Amniotic stem cell (primary cell): ENCODE measurements at places on chromosomes 1 and 21.

GRCh38 chr1:234579967-234580366, 30.0 kb downstream of the IRF2BP2 start:
- no peak for DNase-seq

DNA sequence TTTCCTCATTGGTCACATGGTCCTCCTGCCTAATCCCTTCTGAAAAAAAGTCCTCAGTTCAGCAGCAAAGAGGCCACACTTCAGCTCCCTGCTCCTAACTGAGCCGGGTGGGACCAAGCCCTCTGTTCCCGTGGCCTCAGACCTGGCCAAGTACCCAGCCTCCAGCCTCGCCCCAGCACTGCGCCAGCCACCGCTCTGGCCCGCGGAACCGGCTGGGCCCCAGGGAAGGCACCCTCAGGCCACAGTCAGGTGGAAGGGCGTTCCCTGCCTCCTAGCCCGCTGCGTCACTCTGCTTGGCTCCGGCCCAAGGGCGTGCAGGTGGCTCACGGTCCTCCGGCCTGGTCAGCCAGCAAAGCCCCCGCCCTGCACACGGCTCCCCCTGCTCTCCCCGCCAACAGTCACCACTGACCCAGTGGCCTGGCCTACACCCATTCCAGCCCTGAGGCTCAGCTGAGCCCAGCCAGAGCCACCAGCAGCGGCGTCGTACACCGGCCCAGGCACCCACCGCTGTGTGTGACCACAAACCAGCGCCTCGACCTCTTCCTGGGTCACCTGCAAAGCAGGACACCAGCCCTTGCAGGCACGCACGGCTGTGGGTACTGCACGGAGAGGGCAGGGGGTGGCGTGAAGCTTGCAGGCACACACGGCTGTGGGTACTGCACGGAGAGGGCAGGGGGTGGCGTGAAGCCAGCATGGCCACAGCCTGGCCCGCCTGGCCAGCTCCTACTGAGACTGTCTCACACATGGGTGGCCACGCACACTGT, 19.4 kb downstream of the NADK start:
- DNase-seq = no peak

DNA sequence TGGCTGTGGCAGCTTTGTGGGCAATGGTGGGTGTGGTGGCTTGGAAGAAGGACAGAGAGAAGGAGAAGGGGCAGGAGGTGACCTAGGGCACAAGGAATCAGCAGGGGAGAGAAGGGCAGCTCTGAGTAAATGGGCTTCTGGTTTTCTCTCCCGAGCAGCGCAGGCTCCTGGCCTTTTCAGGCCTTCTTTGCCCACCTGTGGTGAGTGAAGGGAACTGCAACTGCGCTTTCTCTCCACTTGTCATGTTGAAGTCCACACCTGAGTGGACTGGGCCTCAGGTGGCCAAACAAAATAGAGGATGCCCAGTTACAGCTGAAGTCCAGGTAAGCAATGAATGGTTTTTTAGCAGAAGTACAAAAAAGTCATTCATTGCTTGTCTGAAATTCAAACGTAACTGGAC, 29.4 kb upstream of the KCNA10 start:
- no peak for DNase-seq

GRCh38 chr1:244760471-244760870, 75.0 kb upstream of the COX20 start:
- DNase-seq = no peak

DNA sequence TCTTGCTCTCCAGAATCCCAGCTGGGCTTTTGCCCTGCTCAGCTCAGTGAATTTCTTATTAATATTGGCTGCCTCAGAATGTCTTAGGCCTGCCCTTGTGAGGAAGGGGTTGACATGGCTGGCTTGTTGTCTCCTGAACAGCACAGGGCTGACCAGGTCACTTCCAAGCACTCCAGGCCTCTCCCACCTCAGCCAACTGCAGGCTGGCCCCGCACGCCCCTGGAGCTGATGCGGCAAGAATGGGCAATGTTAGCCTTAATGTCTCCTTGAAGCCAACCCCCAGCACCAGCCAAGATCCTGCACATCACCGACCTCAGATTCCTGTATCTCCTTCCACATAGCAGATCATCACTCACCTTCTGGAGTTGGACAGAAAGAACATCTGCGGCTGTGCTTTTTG, 598.6 kb downstream of the AJAP1 start:
- no peak for DNase-seq

GRCh38 chr1:177798614-177799013, 171.2 kb downstream of the SEC16B start:
- no peak for DNase-seq

GRCh38 chr21:39313042-39313570, 326 bp downstream of the BRWD1 start:
- DNase-seq = no peak

DNA sequence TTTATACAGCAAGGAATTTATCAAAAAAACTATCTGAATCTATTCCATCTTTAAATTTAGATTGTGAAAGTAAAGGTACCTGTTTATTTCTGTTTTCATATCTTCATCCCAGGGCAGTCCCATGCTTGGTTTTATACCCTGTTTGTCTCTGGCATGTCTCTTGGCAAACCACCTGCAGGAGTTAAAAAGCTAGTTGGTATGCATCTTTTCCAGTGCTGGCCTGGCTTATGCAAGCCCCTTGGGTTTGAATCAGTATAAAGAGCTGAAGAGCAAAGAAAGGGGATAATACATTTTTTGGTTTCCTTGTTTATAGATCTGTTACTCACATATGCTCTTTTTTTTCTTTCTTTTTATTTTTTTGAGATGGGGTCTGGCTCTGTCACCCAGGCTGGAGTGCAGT, 37.8 kb downstream of the LRRC8C start:
- DNase-seq = no peak

DNA sequence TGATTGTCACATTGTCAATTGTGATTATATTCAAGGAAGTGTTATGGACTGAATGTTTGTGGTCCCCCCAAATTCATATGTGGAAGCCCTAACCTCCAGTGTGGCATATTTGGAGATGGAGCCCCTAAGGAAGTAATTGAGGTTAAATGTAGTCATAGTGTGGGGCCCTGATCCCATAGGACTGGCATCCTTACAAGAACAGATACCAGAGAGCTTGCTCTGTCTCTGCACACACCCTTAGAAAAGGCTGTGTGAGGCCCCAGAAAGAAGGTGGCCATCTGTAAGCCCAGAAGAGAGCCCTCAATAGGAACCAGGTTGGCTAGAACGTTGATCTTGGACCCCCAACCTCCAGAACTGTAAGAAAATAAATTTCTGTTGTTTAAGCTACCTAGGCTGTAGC, 28.1 kb downstream of the VANGL1 start:
- no peak for DNase-seq
